AG09309 (cell line): ENCODE measurements at places on chromosomes 2 and 18.
A peak's percentile ranks its signal among the peaks of the same experiment; 100 is the strongest.

- no peak for DNase-seq
Observed at GRCh38 chr2:122186761-122187222, 431.3 kb downstream of the TSN start.

- DNase-seq: no peak
Observed at GRCh38 chr2:26268213-26268612, 23.5 kb downstream of the HADHB start.

- DNase-seq: no peak
Observed at GRCh38 chr2:141109633-141110032, 1021.2 kb downstream of the LRP1B start.

GRCh38 chr2:191666226-191666625 lies 11.7 kb upstream of the NABP1 start:
- no peak for DNase-seq

DNA sequence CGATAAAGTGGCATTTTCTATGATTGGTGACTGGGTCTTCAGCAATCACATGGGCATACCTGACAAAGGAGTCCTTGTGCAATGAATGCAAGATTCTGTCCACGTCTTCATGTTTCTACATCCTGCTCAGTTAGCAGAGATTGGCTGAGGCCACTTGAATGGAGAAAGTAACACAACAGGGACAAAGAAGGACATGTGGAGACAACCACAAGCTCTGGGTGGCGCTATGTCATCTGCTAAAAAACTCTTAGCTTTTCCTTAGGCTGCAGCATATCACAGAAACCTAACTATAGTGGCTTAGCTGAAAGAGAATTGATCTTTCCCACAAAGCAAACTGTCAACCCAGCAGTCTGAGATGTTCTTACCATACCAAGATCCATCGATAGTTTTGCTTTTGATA lies 1109.7 kb downstream of the SOCS6 start:
- DNase-seq: no peak

DNA sequence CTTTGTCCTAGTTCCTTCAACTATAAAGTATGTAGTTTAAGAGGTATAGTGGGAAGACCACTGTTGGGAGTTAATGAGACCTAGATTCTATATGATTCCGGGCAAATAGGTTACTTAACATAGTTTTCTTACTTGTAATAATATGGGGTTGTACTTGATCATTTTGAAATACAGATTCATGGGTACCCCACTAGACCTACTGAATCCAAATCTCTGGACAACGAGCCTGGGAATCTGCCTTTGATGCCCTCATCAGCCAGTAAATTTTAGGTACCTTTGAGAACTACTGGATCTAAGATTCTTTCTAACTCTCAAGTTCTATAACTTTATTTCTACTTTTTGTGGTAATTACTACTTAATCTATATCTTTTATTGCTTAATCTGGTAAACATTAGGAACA lies 6.6 kb downstream of the BMPR2 start:
- no peak for DNase-seq

DNA sequence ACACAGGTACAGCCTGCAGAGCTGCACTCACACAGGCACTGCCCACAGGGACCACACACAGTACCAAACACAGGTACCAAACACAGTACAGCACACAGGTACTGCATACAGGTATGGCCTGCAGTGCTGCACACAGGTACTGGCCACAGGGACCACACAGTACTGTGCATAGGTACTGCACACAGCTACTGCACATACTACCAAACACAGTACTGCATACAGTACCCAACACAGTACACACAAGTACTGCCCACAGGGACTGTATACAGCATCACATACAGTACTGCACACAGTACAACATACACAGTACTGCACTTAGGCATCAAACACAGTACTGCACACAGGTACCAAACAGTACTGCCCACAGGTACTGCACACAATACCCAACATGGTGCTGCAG lies 74.3 kb downstream of the ZNF236 start:
- no peak for DNase-seq

DNA sequence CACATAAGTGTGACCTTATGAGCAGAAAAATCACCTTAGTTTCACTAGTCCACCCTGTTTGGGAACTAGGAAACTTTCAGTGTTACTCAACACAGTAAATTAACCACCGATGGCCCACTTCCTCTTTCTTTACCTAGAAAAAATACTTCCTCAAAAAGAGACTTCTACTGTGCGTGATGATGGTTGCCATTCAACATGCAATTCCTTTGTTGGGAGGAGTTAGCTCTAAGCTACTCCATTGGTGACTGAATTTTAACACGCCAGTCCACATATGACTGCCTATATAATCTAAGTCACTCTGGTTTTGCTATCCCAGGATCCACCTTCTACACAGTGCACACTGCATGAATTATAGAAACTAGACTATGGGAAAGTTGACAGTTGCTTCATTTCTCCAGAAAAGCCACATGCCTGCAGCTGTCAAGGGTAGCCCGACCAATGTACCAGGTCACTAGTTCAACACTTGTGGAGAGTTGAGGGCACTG lies 47.8 kb upstream of the REG3G start:
- no peak for DNase-seq

DNA sequence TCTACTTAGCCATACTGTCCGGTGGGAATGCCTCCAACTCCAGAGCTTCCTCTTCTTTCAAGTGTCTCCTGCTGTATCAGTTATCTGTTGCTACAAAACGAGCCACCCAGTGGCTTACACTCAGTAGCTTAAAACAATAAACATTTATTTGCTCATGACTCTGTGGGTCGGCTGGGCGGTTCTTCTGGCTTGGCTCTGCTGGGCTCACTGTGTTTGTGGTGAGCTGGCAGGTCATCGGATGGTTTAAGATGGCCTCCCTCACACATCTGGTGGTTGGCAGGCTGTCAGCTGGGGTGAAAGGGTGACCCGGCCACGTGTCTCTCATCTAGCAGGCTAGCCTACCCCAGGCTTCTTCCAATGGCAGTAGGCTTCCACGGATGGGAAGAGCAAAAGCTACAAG lies 122.4 kb upstream of the SLC1A4 start:
- peak; percentile 92 for DNase-seq

DNA sequence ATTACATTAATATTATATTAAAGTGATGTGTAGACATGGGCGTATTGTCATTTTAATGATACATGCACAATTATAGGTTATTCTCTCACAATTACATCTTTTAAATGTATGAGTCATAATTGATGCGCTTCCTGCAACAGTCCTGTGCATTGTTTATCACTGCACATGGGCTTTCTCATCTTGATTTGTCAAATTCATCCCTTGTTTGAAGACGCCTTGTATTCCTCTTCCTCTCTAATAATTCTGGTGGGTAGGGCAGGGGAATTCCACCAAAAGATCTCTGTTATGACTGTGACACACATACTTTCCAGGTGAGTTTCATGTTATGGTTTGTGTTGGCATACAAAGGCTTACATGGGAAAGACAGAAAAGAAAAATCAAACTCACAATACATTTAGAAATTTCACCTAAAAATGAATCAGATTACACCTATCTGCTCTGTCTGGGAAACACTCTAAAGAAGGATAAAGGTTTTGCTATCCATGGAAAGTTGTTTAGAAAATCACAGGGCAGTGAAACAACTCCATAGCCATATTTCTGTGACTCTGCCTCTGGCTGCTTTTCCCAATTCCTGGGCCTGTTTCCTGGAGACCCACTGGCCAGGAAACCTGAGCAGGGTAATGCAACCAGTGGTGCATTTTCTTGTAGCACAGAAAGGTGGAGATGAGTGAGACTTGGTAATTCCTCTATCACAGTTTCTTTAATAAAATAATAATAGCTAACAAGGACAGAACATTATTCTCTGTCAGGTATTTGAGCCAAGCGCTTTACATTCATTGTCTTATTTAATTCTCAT lies 13.2 kb downstream of the SLC9A2 start:
- DNase-seq: no peak

DNA sequence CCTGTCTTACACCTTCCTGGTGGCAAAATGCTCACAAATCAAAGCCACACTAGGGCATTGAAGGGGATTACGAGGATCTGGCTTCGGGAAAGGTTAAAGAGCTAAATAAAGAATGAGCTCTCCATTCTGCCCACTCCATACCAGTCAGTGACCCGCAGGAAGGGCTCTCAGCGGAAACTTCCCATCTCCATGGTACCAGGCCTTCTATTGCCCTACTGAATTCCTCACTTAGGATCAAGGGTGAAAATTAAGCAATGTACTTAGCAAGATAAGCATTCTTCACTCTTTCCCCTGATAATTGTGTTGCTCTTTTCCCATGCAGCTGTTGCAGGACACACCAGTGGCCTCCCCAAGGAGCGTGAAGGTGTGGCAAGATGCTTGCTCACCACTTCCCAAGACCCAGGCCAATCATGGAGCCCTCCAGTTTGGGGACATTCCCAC lies 75.6 kb upstream of the TTC39C start:
- DNase-seq: no peak

GRCh38 chr2:105731511-105731910 lies 13.2 kb upstream of the NCK2 start:
- DNase-seq: no peak

DNA sequence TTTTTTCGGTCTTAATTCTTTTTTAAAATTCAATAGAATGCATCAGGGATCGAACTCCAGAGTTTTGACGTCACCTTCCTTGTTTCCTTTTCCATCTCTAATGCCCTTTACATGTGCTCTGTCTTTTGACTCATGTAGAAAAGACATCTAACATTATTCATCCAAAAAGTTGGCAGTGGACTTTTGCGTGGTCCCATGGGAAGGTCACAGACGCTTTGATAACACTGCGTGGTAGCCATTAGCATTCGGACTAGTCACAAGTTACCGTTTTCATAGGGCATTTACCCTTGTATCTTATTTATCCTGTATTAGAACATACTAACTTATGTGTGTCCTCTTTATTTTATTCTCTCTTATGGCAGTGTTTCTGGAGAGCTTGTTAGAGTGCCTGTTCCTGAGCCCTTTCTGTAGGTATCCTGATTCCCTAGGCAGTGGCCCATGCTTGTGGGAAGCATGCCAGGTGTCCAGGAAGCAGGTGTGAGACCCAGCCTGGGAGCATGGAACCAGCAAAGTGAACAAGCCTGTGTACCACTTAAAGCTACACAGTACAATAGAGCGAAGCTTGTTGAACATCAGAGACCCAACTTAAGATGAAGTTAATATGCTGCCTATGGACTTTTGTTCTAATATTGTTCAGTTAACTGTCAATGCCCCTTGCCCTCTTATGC lies 73.6 kb upstream of the RBM44 start:
- DNase-seq: no peak

- no peak for DNase-seq
Observed at GRCh38 chr2:68411397-68412126, 46.5 kb downstream of the PLEK start.

DNA sequence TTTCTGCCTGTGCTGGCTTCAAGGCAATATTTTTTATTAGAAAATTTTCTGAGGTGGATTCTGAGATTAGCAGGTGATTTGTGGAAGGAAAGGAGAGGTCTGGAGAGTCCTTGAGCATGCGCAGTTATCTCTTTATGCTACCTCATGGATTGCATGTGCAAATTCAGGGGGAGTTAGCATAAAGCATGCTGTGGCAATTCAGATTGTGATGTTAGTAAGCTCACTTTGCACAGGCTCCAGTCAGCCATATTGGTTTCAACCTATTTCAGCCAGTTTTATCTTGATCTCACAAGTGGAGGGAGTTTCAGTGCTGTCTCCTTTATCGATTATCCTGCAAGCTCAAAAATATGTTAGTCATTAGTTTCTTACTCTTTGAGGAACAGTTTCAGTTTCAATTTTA lies 2012.3 kb upstream of the PIK3C3 start:
- DNase-seq: no peak

DNA sequence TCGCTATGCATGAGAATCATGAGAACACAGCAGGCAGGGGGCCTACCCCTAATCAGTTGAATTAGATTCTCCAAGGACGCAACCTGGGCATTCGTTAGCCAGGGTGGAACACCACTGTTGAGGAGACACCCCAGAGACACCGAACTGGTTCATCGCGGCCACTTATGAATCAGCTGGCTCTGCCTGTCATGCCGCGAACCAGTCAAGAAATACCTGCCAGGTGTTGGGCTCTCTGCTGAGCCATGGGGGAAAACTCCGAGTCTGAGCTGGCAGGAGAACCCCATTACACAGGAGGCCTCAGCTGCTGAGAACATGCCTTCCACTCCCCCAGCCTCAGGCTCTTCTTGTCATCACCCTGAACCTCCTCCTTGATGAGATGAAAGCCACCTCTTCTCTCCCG lies 184.3 kb downstream of the SMAD7 start:
- DNase-seq: no peak

DNA sequence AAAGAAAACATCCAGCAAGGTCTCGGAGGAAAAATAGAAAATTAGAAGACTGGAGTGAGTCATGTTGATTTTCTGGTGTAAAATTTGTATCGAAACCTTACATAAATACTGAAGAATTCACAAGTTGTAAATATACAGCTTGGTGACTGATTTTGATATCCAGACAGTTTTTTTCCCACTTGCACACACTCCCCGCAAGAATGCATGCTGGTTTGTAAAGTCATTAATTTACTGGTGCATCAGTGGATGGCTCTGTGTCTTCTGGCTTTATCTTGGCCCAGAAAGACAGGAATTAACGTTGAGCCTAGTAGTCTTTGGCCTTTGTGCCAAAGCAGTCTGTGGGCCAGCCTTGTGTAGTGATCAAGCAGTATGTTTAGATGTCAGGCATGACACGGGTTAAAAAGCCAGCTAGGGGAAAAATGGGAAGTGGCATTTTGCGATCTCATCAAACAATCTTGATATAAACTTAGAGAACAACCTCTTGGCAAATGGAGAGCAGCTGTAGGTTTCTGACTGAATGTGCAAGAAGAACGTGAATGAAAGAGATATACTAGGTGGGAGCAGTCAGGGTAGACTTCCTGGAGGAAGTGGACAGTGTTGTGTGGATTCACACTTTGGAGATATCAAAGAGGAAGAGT lies 22.7 kb upstream of the CASP8 start:
- DNase-seq: no peak

GRCh38 chr2:216994353-216994854 lies 134.5 kb upstream of the TNP1 start:
- no peak for DNase-seq

- DNase-seq: no peak
Observed at GRCh38 chr2:55419233-55419678, 400 bp downstream of the CCDC88A start.

GRCh38 chr18:62832282-62832681 lies 116.9 kb downstream of the PHLPP1 start:
- DNase-seq: no peak

DNA sequence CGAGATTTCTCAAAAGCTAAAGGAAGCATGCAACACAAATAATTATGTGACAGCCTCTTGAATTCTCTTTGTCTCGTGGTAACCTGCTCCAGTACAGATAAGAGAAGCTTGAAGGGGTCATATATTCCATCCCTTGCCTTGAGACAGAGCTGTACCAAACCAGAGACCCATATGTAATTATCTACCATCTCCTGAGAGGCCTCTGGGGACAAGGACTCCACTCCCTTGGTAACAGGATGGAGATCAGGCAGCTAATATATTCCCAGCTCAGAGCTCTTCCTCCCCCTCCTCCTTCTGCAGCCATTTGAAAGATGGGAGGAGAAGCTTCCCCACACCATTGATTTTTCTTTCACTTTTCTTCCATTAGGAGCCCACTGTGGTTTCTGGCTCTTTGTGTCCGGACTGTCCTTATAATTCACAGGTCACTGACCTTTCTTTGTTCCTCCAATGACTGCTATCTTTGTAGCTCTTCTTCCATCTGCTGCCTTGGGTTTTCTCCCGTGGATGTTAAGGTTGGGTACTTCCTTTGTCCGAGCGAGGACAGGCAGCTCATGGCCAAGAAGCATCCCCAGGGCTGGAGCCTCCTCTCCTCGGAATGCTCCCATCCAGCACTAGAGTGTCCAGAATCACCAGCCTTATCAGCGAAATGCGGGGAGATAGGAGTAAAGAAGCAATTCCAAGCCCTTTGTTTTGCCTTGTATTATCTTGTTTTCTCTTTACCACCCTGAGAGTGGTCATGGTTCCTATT lies 72.6 kb upstream of the STPG4 start:
- DNase-seq: no peak
